ENCODE measurements at places on chromosomes 2 and 18.

- no peak for DNase-seq
These were observed 66.5 kb downstream of the ALPK2 start for GRCh38 chr18:58562146-58562998.

- no peak for DNase-seq
These were observed 113.0 kb downstream of the LRATD1 start for GRCh38 chr2:14745288-14746076.

DNA sequence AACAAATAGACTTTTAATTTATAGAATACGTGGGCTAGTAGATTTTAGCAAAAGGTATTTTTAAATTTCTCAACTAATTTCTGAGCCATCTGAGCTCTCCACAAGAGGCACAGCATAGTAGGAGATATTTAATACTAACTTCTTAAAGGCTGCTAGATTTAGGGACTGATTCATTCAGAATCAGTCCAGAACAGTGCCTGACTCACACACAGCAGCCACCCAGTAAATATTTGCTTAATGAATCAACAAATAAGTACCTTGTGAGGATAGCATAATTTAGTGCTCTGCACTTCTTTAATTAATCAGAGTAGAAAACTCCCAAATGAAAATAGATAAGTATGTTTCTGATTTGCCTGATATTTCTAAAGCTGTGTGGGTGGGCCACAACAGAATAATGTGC is 35.6 kb upstream of the SYT4 start:
- DNase-seq, result no peak

- DNase-seq, result no peak
These were observed 21.4 kb upstream of the KCNS3 start for GRCh38 chr2:17857021-17857420.

DNA sequence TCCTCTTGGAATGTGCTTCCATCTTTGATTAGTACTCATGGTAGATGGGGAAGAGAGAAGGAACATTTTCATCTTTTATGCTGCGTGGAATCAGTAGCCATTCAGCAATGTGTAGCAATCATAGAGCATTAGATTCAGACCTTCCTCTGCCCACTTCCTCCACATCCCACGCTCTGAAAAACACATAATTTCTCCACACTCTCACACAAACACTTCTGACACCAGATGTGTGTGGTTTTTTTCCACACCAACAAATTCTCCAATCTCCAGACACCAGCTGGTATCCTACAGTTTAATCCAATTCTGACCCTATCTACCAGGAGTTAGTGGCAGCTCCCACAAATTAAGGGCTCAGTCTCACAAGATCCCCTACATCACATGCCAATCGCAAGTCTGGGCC is 103.3 kb downstream of the AOX1 start:
- DNase-seq, result no peak

DNA sequence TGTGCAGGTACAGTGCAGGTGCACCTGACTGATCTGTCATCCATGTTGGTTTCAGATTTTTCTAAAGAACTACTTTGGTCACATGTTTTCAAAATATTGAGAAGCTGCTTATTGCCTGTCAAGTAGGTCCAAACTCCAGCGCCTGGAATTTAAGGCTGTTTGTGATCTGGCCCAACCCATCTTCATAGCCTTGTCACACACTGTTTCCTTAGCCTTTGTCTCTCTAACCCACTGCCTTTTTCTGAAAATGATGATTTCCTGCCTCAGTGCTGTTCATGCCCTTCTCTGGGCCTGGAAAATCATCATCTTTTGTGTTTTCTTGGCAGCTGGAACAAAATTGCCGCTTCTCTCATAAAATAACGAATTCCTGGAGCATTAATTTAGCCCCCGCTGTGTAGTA is 7.2 kb downstream of the LIMS1 start:
- no peak for DNase-seq

DNA sequence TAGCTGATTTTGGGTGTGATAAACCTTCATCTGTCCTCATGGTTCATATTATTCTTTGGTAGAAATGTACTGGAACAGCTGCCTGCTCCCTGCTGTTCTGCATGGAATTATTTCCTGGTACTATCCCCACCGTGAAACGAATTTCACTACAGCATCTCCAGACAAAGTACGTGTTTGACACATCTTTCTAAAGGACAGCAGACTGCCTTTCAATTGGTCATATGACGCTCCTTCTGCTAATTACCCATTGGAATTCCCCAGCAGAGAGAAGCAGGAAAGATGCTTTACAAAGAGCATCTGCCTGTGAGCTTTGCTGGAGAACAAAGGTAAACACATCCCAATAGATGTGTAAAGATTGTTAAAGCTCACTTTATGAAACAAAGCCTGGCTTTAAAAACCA is 4.4 kb upstream of the RFX8 start:
- no peak for DNase-seq

DNA sequence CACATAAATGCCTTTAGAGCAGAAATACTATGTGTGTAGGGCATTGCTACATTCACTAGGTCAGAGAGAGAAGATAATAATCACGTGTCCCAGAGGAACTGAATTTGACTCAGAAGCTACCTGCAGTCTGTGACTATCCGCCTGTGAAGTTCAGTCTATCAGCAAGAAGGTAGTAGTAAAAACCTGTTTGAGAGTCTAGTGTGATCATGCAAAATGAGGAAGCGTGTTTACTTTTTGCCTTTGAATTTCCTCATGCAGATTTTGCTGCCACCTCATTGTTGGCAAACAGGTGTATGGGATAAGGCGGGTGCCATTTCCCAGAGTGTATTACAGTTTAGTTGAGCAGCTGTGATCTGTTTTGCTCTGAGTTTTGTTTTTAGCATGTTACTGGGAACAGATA is 403.9 kb upstream of the FANCL start:
- no peak for DNase-seq

DNA sequence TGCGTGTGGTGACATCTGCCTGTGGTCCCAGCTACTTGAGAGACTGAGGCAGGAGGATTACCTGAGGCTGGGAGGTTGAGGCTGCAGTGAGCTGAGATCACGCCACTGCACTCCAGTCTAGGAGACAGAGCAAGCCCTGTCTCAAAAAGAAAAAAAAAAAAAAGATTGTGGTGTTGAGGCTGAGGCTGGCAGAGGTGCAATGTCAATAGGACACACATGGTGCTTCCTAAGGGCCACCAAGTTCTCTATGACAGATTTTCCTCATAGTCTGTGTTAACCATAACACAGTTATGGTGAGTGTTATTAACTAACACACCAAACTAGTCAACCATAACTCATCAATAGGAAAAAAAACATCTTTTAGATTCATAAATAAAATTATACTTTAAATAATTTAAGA is 494.4 kb downstream of the TMX3 start:
- DNase-seq, result no peak

- DNase-seq, result no peak
These were observed 60.0 kb upstream of the EDAR start for GRCh38 chr2:109049022-109049421.

GRCh38 chr2:9558948-9559381 is 3.3 kb upstream of the ADAM17 start:
- no peak for DNase-seq

DNA sequence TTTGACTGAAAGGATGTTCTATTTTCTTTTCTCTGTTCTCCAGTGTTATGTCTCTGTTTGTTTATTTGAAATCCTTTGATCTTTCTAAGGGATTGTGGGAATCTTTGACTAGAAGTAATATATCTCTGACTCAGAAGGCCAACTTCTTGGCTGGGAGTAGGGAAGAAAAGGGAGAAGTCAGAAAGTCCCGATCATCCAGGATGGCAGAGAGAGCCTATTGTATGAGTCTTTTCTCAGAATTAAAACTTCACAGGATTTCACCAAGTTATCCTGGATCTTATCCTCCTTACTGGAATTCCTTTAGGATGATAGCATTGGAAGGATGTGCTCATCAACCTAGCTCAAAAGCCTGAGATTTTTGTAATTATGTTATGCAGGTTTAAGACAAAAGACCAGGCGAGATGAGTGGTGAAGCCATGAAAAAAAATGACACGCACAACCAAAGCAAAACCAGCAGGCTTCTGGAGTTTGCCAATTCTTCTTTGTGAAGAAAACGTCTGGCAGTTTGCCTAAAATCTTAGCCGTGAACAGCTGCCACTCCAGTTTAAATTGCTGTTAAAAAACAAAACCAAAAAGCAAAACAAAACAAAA is 383.6 kb upstream of the SMIM21 start:
- no peak for DNase-seq

DNA sequence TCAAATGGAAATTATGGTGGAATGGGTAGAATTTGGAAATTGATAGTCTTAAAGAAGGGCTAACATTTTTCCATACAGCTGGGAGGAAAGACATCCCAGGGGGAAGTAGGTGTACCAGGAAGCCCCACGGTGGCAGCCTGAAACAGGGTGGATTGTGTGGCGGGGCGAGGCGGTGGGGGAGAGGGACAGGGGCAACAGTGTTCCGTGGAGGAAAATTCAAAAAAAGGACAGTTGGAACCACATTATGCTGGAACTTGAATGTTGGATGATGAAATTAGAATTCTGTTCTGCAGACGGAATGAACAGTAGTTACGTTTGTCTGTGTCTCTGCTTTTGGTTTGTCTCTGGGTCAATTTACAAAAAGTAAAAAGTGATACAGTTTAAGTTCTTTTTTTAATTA is 10.6 kb upstream of the CIB4 start:
- DNase-seq, result no peak

DNA sequence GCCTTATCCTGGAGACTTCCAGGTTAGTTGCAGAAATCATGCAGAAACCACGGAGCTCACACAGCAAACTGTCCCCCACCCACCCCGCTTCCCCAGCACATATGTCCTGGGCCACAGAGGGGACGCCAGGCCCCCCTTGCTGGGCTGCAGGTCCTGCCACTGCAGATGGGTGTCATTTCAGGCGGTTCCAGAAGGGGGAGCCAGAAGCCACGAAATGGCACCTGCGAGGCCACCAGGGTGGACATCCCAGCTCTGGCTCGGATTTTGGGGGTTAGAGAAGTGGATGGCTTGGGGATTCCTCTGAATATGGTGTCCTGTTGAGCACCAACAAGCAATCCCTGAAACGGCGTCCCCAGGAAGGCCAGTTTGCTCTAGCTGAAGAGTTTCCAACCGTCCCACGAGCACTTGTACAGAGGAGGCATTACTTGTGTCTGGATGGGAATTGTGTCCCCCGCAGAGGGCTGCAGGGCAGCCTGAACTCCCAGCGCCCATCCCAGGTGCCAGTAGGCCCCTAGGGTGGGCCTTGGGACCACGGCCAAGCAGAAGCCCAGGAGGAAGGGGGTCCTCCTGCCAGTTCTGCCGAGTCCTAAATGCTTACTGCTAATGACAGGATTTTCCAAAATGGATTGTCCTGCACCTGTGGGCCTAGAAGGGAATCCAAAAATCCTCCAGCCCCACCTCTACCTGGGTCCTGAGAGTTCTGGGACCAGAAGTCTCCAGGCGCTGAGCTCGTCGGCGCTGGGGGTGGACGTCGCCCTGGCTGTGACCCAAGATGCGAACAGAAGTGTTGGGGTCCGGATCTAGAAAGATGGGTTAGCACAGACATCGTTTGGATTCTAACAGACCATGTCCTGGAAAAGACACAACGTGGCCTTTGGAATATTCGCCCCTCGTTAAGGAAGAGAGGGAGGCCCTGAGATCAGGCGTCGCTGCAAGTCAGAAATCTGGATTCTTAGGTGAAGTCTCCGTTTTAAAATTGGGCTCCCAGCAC is 14.6 kb upstream of the NFATC1 start:
- DNase-seq, result peak; percentile 71

- no peak for DNase-seq
These were observed 162.3 kb downstream of the TGIF1 start for GRCh38 chr18:3612315-3612714.

GRCh38 chr2:72887032-72887739 is at the start of gene SPR:
Gene SPR, plus strand, starts transcription at chr2:72887408. Its CDS starts 25 bp downstream, at chr2:72887433.
- peak; percentile 43 for DNase-seq

DNA sequence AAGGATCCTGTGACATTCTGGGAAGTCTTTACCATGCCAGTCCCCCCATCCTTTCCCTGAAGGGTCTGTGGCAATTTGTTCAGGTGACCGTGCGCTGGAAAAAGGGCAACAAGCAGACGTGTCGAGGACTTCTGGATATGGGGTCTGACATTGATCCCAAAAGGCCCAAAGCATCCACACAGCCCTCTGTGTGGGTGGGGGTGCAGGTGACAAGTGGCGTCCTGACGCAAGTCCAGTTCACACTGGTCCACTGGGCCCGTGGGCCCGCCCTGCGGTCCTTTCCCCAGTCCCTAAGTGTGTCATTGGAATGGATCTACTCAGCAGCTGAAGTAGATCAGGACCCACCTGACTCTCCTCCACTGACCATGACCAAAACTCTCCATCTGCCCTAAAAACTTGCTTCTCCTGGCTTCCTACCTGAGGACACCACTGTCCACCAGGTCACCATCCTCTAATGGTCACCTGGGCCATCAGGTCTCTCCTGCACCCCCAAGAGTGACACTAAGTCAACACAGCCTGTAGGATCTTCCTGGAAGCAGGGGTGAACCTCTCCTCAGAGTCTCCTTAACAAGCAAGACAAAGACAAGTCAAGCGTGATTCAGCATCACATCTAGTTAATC is 85.6 kb upstream of the SLC66A3 start:
- no peak for DNase-seq

All from activated CD4-positive, alpha-beta T cell treated with anti-CD3 and anti-CD28 coated beads, Interleukin-2, amount 50 U/mL, for 1 hour (primary cell).